ENCODE measurements at places on chromosomes 6 and 20. TPM values are rescaled to one million over a fixed set of nuclear protein-coding genes. Genes with fewer than 3 reads are reported as not detected.

The PPP2R5D gene
- total RNA-seq: 40.3 TPM

DNA sequence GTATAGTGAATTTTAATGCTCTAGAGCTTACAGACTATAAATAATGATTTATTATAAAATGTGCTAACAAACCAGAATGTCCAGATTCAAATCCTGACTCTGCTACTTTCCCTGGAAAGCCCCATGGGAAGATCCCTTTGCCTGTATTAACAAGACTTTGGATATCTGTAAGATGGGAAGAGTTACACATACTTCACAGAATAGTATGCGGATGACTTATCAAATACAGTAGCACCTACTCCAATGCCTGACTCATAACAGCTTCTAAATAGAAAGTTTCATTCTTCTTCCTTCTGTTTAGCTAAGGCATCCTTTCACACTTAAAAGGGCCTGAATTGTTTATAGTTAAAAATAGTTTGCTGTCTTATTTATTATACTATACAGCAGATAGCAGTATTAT lies 166.3 kb downstream of the KCNQ5 start:
- no peak for DNase-seq

- no peak for DNase-seq
Observed at GRCh38 chr6:147157930-147158329, 46.3 kb upstream of the STXBP5 start.

The ANKRD6 gene
- total RNA-seq: 21.4 TPM

GRCh38 chr6:56749632-56750151 lies 107.0 kb upstream of the DST start:
- no peak for DNase-seq

GRCh38 chr20:40986774-40987173 lies 41.8 kb upstream of the TOP1 start:
- no peak for DNase-seq

GRCh38 chr6:111585241-111585973 lies 20.3 kb downstream of the TRAF3IP2 start:
- DNase-seq: no peak

DNA sequence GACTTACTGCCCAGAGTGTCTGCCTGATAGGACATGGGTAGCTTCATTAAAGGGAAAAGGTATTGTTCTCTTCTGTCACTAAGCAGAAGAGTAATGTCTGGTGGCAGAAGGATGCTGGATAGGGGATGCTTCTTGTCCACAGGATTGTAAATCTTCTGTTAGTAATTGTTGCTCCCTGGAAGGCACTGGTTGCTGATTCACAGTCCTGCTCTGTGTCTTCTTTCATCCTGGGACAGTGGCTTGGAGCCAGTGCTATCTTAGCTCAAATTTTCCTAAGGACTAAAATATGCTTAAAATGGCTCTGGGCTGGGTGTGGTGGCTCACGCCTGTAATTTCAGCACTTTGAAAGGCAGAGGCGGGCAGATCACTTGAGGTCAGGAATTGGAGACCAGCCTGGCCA lies 48.0 kb downstream of the SYTL3 start:
- no peak for DNase-seq

The NKX2-4 gene
- total RNA-seq: not detected

The PRICKLE4 gene
- 3.8 TPM for total RNA-seq

All from left ventricle myocardium superior (tissue), 1 donor.